ENCODE measurements at places on chromosomes 3 and 15.

DNA sequence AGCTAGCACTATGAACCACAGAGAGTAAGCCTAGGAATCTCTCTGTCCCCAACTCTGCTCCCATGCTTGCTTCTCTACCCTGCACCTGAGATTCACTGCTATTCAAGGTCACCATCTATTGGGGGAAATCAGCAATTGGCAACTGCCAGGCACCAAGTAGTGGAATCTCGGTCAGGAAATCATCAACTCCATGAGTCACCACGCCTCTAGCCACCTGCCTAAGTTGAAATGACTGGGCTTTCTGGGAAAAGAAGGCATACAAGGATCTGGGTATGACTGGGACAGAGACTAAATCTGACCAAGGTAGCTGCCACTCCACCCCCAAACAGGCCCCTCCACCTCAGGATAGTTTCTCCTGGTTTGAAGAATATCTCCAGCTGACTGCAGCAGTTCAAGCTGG lies 464.1 kb upstream of the CBLB start:
- no peak for DNase-seq

- DNase-seq = no peak
Observed at GRCh38 chr3:52679811-52680210, 5.9 kb downstream of the PBRM1 start.

DNA sequence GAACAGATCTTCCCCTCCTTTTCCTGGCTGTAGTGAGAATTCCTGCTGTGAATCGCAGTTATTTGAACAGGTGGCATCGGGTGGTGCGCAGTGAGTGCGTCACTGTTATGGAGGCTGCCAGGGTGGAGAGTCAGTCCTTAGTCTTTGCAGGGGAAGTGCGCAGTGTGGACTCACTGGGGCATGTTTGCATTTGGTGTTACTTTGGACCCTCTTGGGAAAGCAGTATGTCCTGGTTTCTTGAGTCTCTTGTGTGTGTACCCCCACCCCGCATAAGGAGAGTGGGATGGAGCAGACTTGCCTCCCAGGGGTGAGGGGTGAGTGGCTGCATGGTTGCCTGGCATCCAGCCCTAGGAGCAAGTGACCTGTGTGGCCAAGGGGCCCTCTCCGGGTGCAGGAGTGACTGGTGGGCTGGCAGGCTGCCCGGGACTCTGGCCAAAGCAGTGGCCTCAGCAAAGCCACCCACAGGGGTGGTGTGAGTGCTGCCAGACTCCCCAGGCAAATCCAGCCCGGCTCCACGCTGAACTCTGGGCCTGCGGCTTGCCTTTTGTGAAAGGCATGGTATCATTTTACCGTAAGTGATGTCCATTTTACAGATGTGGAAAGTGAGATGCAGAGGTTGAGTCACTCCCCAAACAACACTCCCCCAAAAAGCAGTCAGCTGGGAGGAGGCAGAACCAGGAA lies 46.4 kb downstream of the DNASE1L3 start:
- DNase-seq = no peak

- DNase-seq = no peak
Observed at GRCh38 chr3:187369089-187369447, 883 bp downstream of the RTP4 start.

DNA sequence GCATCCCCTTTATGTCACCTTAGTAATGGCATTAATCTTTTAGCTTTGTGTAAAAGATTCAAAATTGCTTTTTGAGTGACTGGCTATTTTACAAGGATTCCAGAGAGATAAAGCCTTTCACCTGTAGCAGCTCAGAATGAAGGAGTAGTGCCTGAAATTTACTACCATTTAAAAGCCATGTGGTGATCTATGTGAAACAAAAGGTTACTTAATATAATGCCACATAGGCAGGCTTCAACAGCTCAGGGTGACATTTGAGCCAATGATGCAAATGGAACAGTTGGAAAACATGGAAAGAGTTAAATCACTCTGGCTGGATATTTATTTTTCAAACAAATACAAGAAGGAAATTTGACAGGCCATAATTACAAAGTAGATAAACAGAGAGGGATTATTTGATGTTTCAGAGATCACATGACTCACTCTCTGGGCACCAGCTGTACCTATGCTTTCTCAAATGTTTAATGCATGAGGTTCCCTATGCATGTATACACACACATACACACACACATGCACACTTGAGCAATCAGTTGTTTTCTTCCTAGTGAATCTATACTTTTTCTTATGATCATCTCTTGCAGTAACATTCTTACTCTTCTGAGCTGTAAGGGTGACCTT lies 171.5 kb downstream of the ZMAT3 start:
- DNase-seq = no peak

GRCh38 chr3:71723452-71724170 lies 1.6 kb downstream of the EIF4E3 start:
- DNase-seq = no peak

DNA sequence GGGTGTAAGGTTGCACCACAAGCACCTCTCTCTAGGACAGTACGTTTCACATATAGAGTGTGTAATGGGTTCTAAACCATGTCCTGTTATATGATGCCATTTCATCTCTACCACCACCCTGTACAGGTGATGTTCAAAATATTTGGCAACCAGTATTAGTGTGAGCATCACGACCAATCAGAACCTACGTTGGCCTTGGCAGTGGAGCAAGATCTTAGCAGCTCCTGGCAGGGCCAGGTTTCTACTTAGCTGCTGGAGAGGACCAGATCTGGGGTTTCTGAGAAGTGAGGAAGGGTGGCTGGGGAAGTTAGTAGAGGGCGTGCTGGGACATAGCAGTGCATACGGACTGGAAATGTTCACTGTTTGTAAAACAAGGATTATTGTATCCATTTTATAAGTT lies 23.1 kb upstream of the MITF start:
- DNase-seq = no peak

GRCh38 chr3:170802164-170803151 lies 67.5 kb downstream of the RPL22L1 start:
- DNase-seq = no peak

- no peak for DNase-seq
Observed at GRCh38 chr3:72633534-72633933, 214.7 kb downstream of the SHQ1 start.

- DNase-seq = no peak
Observed at GRCh38 chr3:13132281-13132680, 59.1 kb upstream of the IQSEC1 start.

DNA sequence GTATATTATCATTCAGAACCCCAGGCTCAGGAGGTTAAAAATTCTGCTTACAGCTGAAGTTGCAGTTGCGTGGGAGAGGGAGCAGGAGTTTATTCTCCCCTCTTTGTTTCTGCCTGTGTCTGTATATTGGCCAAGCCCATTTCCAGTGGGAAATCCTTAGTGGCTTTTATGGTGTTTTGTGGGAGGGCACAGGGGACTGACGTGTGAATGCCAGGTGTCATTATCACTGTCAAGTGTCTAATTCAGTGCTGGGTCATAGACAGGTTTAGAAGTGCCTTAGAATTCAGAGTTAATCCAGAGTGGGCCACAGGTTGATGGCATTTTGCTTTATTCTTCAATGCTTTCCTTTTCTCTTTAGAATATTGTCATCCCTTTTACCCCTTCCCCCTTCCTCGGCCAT lies 33.4 kb downstream of the SLCO3A1 start:
- DNase-seq = no peak

Data from WTC11 (cell line).